ENCODE measurements at places on chromosomes 11 and 22.

DNA sequence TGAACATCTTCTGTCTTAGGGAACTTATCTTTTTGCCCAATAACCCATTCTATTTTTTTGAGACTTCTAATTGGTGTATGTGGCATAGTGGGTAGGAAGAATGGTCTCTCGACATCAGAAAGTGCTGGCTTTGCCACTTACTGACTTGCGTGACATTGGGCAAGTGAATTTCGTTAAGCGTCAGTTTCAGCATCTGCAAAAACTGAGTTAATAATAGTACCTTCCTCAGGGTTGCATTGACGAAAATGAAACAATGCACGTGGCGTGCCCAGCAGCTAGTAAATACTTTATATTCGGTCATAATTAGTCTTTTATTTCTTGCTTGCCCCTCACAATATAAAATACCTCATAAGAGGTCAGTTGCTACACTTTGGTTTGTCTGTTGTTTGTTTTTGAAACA, 12.5 kb upstream of the GRIK4 start:
- no peak for DNase-seq

GRCh38 chr11:64790205-64791095, 12.1 kb upstream of the SF1 start:
- no peak for DNase-seq

- no peak for DNase-seq
Measured at GRCh38 chr11:47506795-47507562, 46.0 kb downstream of the CELF1 start.

DNA sequence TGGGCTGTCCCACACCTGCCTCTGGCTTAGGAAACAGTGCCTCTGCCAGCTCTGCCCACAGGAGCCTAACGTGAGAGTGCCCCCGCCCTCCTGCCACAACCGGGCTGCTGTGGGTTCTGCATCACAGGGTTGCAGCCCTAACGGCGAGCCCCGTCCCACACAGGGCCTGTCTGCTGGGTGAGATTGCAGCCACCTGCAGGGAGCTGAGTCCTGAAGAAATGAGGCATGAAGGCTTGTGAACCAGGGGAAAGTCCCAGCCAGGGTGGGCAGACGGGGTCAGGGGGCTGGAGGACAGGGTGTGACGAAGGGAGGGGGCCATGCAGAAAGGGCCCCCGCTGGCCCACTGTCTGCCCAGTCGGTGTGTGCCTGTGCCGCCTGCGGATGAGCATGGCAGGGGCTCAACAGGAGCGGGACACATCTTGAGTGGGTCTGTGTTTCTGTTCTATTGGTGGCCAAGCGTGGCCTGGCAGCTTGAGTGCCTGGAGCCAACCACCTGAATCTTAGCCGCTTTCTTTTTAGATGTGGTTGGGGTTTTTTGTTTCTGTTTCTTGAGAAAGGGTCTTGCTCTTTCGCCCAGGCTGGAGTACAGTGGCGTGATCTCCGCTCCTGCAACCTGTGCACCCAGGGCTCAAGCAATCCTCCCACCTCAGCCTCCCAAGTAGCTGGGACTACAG, 38.9 kb downstream of the CTTN start:
- no peak for DNase-seq

GRCh38 chr22:37330200-37331033, 48.1 kb downstream of the CYTH4 start:
- peak; percentile 24 for DNase-seq
